Activated CD4-positive, CD25-positive, alpha-beta regulatory T cell treated with anti-CD3 and anti-CD28 coated beads, Interleukin-2, amount 50 U/mL, for 72 hours (primary cell): ENCODE measurements at places on chromosomes 7 and 10.

DNA sequence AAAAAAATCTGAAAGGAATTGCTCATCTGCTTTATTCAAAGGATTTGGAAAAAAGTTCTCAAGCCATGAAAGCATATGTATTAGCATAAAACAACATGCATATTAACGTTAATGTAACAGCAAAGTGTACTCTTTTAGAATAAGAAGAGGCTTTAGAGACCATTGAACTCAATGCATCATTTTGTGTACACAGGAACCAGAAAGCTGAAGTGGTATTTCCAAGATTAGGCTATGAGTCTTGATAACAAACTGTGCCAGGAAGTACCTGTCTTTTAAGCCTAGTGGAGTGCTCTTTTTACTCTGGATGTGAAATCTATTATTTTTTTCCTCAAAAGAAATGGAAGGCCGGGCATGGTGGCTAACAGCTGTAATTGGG lies 164.2 kb downstream of the THSD7A start:
- no peak for DNase-seq

DNA sequence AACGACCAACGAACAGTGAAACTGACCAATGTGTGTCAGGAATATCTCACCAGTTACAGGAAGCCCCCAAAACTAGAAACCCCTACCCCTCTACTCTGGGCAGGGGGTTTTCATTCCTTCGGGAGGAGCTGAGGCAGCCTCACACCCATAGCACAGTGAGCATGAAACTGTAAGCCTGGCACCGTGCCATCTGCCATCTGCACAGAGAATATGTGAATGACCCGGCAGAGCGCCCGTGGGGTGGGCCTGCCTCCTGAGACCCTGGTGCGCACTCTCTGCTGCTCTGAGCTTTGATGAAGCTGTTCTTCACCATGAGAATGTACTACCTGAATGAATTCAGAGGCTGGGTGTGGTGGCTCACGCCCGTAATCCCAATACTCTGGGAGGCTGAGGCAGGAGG lies 27.1 kb downstream of the DAGLB start:
- DNase-seq, result no peak

GRCh38 chr10:44196008-44196320 lies 188.9 kb downstream of the CXCL12 start:
- no peak for DNase-seq

GRCh38 chr7:30920021-30920583 lies 8.4 kb downstream of the AQP1 start:
- peak; percentile 15 for DNase-seq

DNA sequence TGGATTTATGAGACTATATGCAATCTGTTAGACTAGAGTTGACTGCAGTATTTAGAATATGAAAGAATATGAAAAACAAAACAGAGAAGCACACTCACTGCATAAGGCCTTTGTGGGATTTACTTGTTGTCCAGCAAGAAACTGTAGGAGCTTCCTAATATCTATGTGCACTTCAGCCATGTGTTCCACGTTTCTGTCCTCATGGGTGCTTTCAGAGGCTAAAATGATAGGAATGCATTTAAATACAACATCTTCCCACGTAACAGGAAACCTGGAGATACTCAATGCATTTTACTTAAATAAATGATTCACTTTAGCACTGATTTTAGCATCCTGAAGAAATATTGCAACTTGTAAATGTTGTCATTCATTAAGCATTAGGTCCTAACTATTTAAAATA lies 11.7 kb downstream of the HUS1 start:
- DNase-seq, result no peak

- DNase-seq, result no peak
These were observed 32.7 kb downstream of the ABCB5 start for GRCh38 chr7:20647908-20648776.

- DNase-seq, result no peak
These were observed 3.1 kb downstream of the CD36 start for GRCh38 chr7:80641548-80641947.

GRCh38 chr10:8912108-8912507 lies 857.6 kb downstream of the GATA3 start:
- no peak for DNase-seq

- no peak for DNase-seq
These were observed 33.5 kb upstream of the AUTS2 start for GRCh38 chr7:69564454-69565417.

DNA sequence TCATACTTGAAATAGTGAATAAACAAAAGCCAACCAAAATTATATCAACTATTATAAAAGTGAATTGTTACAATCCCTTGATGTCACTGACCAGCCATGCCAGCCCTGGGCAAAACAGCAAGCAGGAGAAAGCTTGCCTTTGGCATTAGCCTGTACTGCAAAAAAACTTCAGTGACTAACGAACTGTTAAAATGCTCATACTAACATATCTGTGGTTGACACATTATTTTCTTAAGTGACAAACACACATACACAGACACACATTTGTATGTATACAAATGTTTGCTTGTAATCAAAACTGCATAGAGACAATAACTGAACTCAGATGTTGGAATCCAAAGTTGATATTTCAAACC lies 29.5 kb downstream of the CHCHD3 start:
- no peak for DNase-seq

GRCh38 chr7:38398725-38399321 lies 125.4 kb upstream of the TARP start:
- peak; percentile 55 for DNase-seq

DNA sequence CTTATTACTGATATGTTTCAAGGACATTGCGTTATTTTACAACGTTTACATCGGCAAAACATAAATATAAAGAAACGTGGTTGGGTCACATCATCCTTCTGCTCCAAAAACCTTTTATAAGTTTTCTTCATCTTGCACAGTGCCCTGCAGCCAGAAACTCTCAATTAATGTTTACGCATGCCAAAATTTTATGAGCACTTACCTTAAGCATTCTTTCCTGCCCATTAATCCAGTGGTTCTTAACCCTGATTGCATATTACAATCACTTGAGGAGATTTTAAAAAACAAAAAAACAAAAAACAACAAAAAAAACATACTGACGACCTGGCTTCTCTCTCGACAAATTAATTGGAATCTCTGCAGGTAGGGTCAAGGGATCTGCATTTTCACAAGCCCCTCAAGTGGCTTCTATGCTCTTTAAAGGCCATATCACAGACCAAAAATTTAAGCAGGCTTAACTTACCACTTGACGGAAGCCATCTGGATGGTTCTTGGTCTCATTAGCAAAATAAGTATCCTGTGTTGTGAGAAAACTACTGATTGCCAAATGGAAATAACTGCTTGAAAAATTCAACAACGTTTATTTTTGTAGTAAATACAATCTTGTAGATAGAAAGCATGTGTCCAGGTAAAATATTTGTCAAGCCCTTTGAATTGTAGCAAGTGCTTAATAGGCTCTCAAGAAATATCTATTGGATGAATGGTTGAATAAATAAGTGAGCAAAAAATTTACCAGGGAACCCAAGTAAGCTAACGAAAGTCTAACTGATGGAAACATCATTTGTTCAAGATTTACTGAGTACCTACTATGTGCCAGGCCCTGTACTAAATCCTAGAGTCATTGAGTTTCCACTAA lies 30.9 kb upstream of the SLC16A12 start:
- no peak for DNase-seq

DNA sequence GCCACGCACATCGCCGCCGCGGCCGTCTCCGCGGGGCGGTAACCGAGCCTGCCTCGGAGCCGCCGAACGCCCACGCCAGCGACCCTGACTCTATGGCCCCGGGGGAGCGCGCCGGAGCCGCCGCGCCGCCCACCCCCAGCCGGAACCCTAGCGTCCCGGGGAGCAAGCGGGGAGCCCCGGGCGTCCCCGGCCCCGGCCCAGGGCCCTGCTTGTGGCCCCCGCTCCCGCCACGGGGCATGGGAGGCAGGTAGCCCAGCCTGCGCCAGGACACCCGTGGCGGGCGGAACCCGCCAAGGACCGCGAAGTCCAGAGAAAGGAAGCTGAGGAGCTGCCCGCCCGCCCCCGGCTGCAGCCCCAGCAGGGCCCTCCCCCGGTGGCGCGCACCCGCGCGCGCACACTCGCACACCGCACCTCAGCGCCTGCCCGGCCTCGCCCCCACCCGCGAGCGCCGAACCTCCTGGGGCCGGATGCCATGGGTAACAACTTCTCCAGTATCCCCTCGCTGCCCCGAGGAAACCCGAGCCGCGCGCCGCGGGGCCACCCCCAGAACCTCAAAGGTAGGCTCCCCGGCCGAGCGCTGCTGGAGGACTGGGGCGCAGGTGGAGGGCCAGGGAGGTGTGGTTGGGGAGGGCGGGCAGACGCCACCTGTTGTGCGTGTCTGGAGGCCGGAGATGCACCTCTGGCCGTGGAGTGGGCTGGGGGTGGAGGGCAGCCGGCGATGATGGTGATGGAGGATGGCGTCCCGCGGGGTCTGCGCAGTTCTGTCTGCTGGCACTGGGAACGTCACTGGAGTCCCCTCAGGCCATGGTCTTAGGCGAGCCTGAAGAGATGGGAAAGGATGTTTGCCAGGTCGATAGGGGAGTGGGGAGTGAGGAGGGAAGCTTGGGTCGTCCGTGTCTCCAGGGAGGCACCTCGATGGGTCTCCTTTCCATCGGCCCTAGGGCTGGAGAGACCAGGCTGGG lies 692 bp downstream of the NEURL1 start:
- DNase-seq, result peak; percentile 38

GRCh38 chr7:8514781-8515519 lies 81.5 kb downstream of the NXPH1 start:
- DNase-seq, result no peak

DNA sequence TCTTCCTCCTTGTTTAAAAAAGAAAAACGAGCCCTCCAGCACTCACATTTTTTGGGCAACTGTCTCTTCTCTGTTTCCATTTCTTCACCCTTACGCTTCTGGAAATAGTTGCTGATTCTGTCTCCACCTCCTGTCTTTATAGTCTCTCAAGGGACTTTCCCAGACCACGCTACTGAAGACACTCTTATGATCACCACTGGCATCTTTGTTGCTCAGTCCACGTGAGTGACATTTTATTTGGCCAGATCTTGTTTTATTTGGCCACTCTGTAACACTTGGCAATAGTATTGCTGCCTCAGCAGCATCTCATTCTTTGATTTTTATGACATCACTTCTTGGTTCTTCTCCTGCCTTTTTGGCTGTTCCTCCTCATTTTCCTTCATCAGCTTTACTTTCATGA lies 21.6 kb upstream of the NME8 start:
- DNase-seq, result no peak

- no peak for DNase-seq
These were observed 493.9 kb downstream of the PLXNA4 start for GRCh38 chr7:132082394-132082793.

DNA sequence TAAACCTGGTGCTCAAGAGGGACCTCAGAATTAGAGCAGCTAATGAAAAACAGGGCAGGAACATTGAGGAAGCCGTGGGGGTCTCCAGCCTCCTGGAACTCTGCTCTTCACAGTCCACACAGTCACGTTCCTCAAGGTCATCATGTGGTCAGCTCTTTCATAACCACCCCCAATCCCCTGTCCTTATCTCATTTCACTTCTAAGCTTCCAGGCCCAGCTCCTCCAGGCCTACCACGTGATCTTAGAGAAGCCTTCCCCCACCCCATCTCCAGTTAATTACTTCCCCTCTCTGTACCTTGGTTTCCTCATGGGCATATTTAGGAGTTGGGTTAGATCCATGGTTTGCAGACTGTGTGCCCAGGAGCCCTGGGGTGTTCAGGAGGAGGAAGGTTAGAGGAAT lies 106.4 kb upstream of the TCF7L2 start:
- no peak for DNase-seq

- DNase-seq, result no peak
These were observed 867.2 kb upstream of the LRRTM3 start for GRCh38 chr10:66058594-66058993.

GRCh38 chr7:129762387-129762969 lies 151.0 kb downstream of the NRF1 start:
- DNase-seq, result no peak

DNA sequence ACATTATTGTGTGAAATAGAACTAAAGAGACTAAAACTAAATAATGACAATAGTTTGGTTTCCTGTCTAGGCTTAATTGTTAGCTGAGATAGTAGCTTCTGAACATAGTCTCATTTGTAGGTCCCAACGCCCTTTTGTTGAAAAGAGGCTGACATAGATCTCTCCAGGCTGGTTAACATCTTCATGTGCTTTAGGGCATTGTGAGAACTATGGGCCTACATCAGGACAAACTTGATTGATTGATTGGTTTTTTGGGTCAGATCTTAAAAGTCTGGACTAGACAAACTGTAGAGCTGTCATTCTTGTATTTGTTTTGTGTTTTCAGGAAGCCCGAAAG lies 869 bp downstream of the CHCHD1 start:
- DNase-seq, result no peak

DNA sequence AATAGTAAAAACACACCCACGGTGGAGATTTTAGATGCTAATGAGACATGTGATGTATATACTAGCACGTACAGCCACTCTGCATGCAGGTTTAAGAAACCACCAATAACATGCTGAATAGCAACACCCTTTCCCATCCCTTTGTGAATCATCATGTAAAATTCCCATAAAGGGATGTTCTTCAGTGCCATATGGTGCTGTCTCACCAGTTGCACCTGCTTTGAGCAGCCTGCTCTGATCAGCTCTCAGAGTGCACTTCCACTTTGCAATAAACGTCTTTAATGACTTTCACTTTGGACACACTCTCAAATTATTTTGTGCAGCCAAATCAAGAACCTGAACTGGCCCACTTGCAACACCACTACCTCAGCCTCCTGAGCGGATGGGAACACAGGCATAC lies 615.0 kb downstream of the ANKRD7 start:
- no peak for DNase-seq

DNA sequence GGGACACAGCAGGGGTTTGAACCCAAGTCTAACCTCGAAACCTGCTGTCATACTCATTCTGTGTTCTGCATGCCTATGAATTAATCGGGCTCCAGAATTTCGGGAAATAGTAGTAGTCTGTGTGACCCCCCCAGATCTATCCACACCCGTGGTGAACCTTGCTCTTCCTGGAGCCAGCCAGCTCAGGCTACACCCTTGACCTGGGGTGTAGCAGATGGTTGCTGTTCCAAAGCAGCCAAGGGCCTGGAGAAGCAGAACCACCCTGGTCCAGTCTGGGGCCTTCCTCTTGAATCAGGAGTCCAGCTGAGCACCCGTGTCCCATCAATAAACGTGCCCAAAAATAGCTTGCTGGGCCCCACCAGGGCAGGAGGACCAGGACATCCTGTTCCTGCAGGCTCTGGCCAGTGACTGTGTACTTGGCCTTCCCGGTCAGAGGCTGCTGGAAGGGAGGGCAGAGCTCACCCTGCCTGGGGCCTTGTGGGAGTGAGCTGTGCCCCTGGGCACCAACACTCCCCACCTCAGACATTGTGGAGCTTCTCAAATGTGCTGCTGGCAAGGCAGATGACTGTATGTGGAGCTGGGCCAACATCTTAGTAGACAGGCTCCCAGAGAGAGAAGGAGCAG lies 101.2 kb upstream of the ZNF716 start:
- DNase-seq, result no peak

- DNase-seq, result no peak
These were observed 156.8 kb upstream of the TNS3 start for GRCh38 chr7:47738563-47739166.

- DNase-seq, result no peak
These were observed 86.2 kb upstream of the PDGFA start for GRCh38 chr7:605661-606450.

GRCh38 chr7:88801046-88801445 lies 5.5 kb upstream of the TEX47 start:
- no peak for DNase-seq
